ENCODE measurements at places on chromosomes 4 and X.

DNA sequence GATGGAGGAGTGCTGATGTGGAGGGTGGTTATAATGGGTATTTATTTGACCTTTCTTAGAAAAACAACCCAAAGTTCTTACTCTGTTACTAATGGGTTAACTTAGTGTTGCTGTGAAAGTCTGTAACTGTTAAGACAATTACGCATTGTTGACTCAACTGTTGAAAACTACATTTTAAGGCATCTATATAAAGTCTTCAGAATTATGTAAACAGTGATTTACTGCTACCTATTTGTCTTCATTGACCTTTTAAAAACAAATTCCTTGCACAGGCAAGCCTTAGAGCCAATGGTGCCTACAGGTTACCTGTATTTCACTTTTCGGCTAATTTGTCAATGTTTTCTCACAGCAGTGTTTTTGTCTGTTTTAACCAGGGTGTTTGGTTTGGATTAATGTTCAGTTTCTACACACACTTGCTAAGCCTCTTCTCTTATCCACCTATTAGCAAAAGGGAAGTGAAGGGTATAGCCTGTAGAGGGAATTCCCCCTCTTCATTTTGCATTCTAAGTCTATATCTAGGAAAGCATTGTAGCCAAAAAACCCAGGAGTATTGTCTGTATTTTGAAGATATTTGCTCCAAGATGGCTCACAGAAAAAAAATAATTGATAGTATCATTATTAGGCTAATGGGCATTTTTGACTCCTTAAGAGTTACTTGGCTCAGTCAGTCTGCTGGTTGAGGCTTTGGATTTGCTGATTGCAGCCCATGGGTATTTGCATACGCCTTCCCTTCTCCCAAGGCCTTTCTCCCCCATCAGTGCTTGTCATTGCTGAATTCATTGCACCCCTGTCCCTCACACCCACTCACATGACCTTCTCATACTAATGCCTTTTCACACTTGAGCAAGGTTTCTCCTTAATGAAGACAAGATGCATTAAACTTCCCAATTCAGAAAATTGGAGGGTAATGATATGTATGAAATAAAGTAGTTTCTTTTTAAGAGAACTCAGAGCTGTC, 30.5 kb downstream of the AFF1 start:
- no peak for DNase-seq

GRCh38 chr4:186134257-186134656, 29.8 kb downstream of the FAM149A start:
- peak; percentile 48 for DNase-seq

- DNase-seq = peak; percentile 58
Observed at GRCh38 chrX:53284684-53285447, 3.5 kb upstream of the IQSEC2 start.

- no peak for DNase-seq
Observed at GRCh38 chr4:169102026-169102425, 92.0 kb upstream of the CBR4 start.

- no peak for DNase-seq
Observed at GRCh38 chr4:164383358-164384220, 370.3 kb upstream of the SMIM31 start.

DNA sequence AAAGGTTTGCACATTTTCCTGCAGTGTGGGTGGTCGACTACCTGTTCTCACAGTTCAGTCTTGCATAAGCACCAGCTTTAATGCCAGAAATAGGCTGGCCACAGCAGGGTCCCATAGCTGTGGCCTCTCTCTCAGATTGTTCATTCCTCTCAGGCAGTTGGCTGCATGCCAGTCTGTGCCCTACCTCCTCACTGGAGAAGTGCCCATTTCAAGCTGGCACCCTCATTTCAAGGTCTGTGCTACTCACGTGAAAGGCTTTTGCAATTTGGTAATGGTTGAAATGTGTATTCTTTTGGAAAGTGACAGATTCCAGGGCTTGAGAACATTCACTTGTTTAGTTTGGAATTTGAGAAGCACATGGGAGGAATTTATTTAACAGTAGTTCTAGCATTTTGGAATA, 28.9 kb upstream of the MTMR1 start:
- no peak for DNase-seq

- DNase-seq = peak; percentile 6
Observed at GRCh38 chrX:46758163-46758955, 559 bp downstream of the SLC9A7 start.

- peak; percentile 17 for DNase-seq
Observed at GRCh38 chrX:38661561-38661960, 100.2 kb downstream of the TSPAN7 start.
